D721Med (cell line): ENCODE measurements at places on chromosomes 4 and X.

GRCh38 chr4:12270546-12270945 is 841.9 kb upstream of the HS3ST1 start:
- no peak for DNase-seq

GRCh38 chr4:152936446-152937335 is 568 bp downstream of the FHDC1 start:
- peak; percentile 50 for DNase-seq

DNA sequence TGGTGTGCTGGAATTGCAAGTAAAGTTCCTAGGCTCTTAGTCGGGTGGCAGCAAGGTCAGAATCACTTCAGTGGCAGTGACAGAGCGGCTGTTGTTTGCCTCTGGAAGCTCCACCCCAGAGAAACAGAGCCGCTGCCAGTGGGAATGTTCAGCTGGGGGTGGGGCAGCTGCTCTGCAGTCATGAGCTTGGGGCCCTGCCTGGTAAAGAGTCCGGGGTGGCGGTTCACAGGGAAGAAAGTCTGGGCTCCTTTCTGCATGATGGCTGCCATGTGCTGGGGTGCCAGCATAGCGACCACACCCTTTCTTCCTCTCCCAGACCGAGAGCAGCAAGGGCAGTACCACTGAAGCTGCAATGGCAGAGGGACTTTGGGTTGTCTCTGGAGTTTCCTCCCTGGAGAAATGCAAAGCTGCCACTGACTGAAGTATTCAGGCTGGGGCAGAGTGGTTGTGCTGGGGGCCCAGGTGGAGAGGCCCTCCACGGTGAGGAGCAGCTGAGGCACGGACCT is 108.8 kb upstream of the CENPE start:
- no peak for DNase-seq

DNA sequence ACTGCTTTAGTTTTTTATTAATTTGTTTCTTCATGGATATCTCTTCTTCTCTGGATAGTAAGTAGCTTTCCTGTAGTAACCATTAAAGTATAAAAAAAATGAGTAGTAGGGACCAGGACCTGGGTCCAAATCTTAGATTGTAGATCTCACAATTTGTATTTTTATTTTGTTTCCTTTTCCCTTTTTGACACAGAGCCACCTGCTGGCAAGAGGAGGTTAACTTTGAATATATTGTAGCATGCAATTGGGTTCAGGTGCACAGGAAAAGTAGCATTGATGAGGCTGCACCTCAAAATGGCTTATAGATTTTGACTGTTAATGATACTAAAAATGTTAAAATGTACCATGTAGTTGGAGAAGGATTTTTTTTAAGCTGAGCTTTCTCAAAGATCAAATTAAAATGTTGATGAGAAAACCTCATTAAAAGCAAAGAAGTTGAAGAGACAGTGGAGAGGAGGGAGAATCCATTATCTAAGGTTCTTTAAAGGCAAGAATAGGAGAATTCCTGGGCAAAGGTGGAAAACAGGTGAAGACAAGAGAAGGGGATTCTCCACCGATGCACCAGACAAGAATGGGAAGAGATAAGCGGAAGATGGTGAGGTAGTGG is 48.3 kb upstream of the HPGDS start:
- no peak for DNase-seq

GRCh38 chrX:110251961-110252360 is 65.9 kb downstream of the AMMECR1 start:
- DNase-seq, result no peak

GRCh38 chr4:101972791-101973190 is 182.3 kb downstream of the BANK1 start:
- DNase-seq, result no peak
